OCI-LY7 (cell line): ENCODE measurements at places on chromosomes 5 and 9.

DNA sequence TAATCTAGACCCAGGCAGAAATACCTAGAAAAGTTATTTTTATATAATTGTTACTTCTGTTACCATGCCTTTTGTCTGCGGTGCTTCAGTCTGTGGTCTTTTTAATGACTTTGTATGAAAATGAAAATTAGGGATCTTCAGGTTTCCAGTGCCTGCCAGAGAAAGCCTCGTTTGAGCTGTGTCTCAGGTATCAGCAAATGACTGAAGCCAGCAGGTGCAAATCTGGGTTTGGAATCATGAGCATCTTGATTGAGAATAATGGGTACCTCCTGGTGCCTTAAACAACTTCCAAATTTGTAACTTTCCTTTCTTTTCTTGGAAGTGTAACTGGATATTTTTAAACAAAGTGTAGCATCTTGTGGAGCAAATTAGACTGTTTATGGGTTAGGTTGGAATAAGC, 4.3 kb downstream of the ZBTB34 start:
- DNase-seq: no peak

- DNase-seq: no peak
Measured at GRCh38 chr5:36481454-36482120, 124.8 kb upstream of the SLC1A3 start.

GRCh38 chr5:86689103-86689729, 71.5 kb downstream of the COX7C start:
- no peak for DNase-seq

GRCh38 chr5:74042959-74043358, 417.0 kb downstream of the ARHGEF28 start:
- no peak for DNase-seq

GRCh38 chr5:133741818-133742355, 129.5 kb upstream of the FSTL4 start:
- DNase-seq: no peak

DNA sequence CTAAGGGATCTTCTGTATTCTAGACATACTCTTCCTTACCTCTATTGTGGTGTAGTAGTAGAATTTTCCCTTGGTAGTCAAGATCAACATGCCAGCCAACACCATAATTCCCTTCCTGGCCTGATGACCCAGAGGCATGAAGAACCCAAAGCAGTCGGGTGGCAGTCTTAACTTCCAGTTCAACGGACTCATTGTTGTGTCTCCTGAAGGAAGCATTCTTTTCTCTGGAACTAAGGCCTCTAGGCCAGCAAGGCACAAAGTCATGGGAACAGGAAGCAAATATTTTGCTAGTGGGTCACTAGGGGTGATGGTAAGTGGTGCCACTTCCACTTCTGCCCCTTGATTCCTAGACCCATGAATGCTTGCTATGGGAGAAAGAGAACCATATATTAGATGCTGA, 55.2 kb upstream of the DAPK1 start:
- no peak for DNase-seq

- DNase-seq: no peak
Measured at GRCh38 chr9:36870960-36871359, 163.1 kb downstream of the PAX5 start.

- no peak for DNase-seq
Measured at GRCh38 chr5:56692359-56693219, 122.8 kb upstream of the MAP3K1 start.

DNA sequence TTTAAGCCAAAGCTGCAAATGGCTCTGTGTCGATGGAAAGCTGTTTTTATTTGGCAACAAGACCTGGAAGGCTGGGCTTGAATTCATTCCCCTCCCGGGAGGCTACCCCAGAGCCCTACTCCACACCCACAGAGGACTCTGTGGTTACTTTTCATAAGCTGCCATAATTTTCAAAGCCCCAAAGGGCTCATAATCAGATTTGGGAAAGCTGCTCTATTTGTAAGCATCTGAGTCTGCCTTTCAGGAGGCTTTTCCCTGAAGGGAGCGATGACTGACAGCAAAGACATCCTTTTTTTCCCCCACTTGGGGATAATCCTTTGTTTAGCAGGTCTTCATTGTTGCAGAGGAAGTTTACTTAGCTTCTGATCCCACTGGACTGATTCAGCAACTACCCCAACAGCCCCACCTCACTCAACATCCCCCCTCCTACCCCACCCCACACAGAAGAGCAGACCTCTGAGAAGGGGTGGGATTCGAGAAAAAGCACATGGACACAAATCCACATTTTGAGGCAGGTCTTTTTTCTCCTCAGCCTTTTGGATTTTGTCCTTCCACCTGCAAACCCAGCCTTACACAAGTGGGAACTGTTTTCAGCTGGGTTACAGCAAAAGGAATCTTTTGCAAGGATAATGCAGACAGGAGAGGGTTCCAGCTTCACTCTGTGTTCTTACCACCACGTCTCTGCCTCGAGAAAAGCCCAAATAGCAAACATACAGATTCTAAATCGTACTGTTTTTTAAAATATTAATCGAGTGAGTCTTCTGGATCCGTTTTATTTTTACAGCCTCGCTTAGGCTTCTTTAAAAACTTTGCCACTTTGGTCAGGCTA, 244.4 kb upstream of the TUT7 start:
- DNase-seq: no peak
